ENCODE measurements at places on chromosomes 5 and 9. TPM values are rescaled to one million over a fixed set of nuclear protein-coding genes. Genes with fewer than 3 reads are reported as not detected.
A peak's percentile ranks its signal among the peaks of the same experiment; 100 is the strongest.

DNA sequence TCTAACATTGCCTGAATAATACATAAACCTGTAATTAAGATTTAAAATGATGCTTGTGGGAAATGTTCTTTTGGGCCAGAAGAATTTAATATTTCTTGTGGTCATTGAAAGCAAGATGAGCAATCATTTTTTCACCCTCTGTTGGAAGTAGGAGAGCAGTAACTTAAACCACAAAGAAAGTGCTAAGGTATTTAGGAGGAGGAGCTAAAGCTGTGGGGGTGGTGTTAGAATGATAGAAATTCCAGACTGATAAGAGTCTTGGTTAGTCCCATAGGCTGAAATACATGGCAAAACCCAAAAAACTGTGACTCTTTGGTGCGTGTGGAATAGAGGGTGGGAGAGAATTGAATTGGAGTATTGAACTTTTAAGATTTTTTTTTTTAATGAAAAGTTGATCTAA, 247.0 kb downstream of the YTHDC2 start:
- DNase-seq, result no peak

GRCh38 chr5:4036861-4037260, 441.2 kb downstream of the IRX1 start:
- no peak for DNase-seq

- DNase-seq, result no peak
Observed at GRCh38 chr9:129501771-129502319, 119.1 kb downstream of the C9orf50 start.

DNA sequence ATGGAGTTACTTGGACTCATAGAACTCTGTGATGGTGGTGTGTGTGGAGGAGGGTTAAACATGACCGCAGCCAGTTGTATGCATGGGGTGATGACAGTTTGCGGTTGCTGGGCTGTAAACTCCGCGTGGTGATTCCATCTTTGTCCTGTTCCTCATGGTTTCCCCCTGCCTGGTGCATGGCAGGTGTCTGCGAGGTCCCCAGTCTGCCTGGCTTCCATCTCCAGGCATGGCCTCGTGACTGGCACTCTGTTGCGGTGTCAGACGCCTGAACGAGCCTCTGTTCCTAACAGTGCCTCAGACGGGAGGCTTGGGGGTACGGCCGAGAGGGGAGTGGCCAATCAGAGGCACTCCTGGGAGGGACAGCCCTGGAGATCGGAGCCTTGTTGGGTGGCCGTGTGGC, 33.9 kb upstream of the SH3PXD2B start:
- DNase-seq, result no peak

DNA sequence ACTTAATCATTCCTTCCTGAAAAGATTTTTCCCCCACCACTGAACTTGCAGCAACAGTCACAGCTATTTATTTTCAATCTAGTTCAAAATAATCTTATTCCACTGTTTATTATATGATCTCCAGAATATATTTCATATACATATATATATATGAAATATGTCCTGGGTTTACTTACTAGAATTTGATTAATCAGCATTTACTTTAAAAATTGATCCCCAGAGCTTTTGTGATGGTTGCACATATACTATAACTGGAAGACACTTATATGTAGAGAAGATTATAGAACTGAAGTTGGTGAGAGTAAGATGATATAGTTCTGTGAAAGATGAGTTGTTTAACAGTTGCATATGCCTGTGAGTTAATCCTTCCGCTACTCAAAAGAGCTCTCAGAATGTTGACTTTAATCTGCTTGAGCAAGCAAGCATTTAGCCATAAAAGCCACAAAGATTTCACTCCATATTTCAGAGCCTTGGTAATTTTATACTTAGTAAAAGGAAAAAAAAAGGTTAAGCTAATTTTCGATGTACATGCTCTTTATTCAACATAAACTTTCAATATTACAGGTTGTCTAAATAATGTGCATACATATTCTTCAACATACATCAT, 399.3 kb upstream of the CDH9 start:
- DNase-seq, result no peak

DNA sequence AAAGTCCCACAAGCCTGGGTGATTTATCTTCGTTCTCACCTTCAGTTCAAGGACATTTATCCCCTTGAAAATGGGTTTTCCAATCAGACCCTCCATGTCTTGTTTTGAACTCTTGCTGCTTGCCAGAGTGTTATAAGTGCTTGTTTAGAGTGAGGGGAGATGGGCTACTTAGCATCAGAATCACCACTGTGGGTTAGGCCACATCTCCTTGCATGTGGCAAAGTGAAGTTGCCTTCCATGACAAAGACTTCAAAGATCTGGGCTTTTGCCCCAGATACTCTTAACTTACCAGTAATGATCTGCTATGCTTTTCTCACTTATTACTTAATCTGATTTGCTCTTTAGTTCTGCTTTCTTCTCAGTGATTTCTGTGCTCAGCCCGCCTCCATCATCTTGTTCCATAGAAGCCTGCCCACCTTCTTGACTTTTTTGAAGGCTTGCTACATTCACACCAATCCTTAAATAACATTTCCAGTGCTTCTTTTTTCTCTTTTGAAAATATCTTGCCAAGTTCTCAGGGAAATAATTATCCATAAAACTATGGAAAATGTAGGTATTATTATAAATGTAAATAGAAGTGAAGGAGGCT, 39.0 kb downstream of the GPR21 start:
- no peak for DNase-seq

- no peak for DNase-seq
Observed at GRCh38 chr9:108894225-108894997, 32.3 kb downstream of the ACTL7A start.

DNA sequence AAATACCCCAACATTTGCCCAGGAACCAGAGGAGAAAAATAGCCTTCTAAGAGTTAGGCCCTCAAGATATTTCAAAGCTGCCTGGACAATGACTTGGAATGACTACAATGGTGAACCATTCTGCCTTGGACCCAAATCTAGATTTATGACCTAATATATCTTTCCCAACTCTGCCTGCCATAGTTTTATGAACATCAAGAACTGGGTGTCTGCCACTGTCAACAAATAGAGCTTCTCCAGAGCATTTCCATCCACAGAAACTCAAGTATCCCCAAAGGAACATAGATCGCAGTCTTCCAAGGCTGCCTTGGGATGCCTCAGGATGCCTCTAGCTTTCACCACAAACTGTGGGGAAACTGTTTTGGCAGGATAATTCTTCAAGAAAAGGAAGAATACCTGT, 48.2 kb upstream of the NFIB start:
- DNase-seq, result no peak

DNA sequence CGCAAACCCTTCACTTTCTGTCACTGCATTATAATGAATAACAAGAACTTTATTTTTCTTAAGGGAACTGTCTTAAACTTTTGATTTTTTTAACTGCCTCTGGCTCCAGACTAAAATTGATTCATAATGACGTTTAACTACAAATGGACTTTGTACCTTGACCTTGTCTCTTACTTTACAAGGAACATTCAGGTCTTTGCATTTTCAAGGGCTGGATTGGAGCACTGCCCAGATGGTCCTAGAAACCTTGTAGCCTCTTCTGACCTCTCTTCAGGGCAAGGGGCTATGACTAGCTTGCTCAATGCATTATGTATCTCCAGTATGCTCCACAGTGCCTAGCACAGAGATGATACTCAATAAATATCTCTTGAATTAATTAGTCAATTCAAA, 612.6 kb upstream of the CLINT1 start:
- DNase-seq, result no peak

DNA sequence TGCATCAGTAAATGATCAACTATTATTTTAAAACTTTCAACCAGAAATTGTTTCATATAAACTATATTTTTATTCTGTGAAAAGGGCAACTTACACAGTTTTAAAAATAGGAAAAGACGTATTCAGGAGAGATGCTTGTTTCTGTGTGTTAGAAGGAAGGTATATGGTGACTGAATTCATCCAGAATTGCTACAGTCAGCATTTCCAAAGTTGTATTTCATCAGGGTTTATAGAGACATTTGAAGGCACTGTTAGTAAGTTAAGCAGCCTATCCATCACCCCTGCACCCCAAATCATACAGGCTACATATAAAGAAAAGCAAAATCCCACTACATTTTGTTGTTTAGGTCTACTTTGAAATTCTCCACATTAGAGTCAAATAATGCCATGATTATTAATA, 716.0 kb downstream of the KCTD16 start:
- no peak for DNase-seq

DNA sequence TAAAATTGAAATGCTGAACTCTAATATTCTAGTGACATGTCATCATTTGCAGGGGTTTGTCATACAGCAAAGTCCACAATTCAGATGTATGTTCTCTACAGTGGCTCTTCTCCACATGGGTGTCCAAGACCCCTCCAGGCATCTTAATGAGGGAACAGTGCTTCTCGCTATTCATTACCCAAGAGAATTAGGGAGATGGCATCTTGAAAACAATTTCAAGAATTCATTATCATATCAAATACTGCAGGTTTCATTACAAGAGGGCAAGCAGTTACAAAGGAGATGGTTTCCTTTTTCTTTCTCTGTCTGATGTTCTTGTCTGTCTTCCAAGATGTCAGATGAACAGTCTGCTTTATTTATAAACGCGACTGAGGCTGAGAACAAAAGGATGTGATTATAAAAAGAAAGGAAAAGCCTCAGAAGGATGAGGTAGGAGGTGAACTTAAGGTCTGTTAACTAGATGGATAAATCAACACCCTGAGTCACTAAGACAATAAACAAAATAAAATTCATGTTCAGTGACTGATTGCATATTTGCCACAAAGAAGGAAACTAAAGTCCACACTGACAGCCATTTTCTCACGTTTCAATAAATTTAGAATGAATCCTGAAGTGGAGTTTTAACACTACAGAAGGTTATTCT, 326.7 kb upstream of the EFNA5 start:
- DNase-seq, result no peak

DNA sequence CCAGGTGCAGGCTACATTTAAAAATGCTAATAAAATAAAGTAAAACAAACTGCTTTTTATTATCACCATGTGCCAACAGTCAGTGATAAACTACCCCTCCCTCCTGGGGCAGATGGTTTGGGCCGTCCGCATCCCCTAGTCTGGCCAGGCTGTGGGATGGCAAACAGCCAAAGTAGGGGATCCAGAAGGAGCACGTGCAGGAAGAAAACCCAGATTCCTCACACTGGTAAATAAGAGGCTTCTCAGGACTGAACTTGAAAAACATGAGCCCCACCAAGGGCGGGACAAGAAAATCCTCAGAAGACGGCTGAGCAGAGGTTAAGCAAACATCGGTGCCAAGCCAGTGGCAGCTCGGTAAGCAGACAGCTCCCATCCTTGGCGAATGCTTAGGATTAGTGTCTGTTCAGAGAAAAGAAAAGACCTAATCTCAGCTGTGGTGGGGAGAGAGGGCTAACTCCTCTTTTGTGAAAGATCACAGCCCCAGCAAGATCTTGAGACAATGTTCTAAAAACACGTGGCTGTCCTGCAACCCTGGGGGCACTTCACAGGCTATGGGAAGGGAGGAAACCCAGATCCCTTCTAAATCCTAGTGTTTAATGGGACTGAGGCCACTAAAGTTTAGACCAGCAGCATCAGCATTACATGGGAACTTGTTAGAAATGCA, 46.5 kb upstream of the GDNF start:
- DNase-seq, result no peak

- no peak for DNase-seq
Observed at GRCh38 chr5:181035991-181036815, 3.9 kb upstream of the BTNL9 start.

- DNase-seq, result peak; percentile 5
Observed at GRCh38 chr9:80320480-80320879, 748.7 kb downstream of the TLE4 start.

DNA sequence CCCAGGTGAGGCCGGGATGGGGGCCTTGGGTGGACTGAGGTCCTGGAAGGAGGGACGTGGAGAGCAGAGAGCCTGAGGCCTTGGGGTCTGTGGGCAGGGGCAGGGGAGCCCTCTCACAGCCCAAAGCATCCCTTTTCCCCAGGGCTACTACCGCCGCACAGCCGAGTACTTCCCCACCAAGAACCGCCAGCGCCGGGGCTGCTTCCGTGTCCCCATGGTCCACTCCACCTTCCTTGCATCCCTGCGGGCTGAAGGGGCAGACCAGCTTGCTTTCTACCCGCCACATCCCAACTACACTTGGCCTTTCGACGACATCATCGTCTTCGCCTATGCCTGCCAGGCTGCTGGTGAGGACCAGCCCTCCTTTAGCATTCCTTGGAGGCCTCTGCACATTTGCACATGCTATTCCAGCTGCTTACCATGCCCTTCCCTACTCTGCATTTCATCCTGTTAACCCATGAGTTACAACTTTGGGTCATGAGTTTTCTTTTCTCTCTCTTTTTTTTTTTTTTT, 3.7 kb downstream of the CERCAM start:
- no peak for DNase-seq

DNA sequence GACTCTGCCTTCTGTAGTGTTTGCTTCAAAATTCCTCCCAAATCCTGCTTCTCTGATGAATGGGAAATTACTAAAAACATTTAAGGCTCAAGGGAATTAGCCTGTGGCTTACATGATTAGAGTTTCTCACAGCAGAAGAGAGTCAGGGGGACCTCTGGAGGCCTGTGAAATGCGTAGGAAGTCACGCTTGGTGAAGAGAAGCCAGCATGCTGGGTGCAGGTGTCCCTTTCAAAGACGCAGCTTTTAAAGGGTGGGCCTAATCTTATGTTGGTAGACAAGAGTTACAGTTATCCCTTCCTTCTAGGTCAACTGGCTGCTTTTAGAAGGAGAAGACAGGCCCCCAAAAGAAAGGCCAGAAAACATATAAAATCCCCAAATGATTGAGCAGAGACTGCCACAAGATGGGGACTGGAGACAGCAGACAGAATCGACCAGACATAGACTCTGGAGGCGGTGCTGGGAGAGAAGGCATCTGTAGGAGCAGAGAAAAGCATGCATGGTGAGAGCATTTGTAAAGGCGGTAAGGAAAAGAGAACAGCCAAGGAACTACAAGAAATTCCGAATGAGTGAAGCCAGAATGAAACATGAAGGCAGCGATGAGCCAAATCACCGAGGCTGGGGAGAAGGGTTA, 42.3 kb downstream of the B4GALT1 start:
- DNase-seq, result peak; percentile 48

The SH3GLB2 gene
- 33.0 TPM for total RNA-seq

The PCDHB7 gene
- 1.1 TPM for total RNA-seq

The ROR2 gene
- 12.0 TPM for total RNA-seq

The FOXD4L3 gene
- not detected for total RNA-seq

The GIN1 gene
- 9.2 TPM for total RNA-seq

The SETD9 gene
- 7.8 TPM for total RNA-seq
